GM13976 (cell line): ENCODE measurements at places on chromosomes 13 and 19.

- DNase-seq: no peak
These were observed 16.8 kb upstream of the ADGRE2 start for GRCh38 chr19:14795078-14795721.

DNA sequence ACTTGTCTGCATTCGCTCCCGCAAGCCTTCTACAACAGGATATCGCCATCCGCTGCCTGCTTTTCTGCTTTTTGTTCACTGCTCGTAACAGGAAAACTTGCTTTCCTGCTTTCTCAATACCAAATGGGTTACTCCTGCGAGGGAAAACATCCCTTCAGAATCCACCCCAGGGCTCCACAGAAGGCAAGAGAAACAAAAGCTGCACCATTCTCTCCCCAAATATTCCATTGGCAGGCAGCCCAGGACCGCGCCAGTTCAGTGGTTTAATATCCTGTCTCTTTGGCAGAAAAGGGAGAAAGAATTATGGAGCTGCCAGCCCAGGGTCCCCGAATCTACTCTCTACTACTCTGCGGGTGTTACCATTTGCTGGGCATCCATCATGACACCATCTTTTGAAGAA is 84.7 kb upstream of the DOCK9 start:
- DNase-seq: no peak

- peak; percentile 46 for DNase-seq
These were observed 2.7 kb downstream of the PLEKHF1 start for GRCh38 chr19:29667901-29668341.

- DNase-seq: no peak
These were observed 81.0 kb downstream of the GPR12 start for GRCh38 chr13:26679411-26680122.

DNA sequence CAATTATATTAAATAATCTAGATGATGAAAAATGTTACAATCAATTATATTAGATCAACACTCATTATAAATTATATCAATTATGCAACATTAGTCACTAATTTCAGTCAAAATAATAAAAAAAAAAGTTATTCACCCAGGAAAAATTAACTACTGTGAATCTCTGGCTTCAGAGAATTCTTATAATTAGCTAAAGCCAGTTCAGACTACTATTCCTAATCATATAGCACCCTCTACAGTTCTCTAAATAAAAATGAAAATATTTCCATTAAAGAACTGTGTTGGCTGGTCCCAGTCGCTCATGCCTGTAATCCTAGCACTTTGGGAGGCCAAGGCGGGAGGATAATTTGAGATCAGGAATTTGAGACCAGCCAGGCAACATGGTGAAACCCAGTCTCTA is 33.0 kb downstream of the XPO4 start:
- DNase-seq: no peak

- no peak for DNase-seq
These were observed 8.7 kb downstream of the NR2F6 start for GRCh38 chr19:17236811-17237543.

DNA sequence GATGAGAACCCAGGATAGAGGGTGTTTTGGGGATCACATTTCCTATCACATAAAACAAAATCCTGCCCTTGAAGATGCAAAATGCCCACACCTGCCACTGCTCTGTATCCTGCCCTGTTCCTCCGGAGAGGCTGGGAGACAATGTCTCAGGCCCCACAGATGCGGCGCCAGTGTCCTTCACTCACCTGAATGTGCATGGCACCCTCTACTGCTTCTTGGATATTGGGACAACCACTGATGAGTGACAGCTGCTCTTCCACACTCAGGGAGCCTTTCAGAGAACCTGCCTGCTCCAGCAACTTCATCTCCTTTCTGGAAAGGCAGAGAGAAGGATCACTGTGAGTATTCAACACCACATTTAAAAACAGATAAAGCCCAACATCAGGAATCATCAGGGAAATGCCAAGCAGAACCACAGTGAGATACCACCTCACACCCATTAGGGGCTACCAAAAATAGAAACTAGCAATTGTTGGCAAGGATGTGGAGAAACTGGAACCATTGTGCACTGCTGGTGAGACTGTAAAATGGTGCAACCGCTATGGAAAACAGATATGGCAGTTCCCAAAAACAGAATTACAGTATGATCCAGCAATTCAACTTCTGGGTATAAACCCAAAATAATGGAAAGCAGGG is 36.4 kb downstream of the CRYL1 start:
- no peak for DNase-seq

DNA sequence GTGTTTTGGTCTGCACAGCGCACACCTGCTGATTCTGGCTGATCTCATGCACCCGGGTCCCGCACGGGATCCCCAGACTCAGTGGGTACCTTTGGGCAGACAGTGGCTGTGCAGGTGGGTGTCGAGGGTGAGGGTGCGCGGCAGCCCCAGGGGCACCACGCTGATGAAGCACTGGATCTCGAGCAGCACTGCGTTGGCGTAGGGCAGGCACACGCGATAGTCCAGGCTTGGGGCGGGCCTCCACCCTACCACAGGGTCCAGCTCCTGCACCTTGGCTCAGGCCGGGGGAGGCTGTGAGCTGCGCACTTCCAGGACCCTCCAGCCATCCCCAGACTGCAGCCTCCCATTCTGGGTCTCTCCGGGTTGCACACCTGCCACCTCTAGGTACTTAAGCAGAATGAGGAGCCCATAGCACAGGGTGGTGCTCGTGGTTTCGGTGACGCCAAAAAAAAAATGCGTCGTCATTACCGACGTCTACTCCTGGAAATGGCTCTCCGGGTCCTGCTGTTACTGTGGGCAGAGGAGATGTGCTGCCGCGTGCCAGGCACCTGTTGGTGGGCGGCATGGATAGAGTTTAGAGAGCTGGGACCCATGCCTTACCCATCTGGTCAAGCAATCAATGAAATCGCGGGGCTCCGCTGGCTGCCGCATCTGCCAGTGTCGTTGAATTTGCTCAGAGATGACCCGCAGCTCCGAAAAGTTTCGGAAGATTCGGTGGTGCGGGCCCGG is 10.5 kb downstream of the EGLN2 start:
- no peak for DNase-seq

DNA sequence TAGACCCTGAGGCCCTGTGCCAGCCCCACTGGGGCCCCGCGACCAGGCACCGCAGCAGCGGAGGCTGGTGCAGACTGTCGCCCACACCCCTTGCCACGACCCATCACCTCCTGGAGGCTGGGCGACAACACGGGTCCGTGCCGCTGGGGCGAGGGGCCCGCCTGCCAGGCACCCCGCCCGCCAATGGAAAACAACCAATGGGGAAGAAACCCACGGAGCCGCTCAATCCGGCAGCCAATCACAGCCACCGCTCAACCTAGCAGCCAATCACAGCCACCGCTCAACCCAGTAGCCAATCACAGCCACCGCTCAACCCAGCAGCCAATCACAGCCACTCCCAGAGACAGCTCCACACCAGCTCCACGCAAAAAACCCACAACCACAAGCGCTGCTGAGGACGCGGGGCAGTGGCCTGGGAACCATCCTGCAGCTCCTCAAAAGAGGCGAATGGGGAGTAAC is 29.7 kb downstream of the GPX4 start:
- DNase-seq: peak; percentile 93

DNA sequence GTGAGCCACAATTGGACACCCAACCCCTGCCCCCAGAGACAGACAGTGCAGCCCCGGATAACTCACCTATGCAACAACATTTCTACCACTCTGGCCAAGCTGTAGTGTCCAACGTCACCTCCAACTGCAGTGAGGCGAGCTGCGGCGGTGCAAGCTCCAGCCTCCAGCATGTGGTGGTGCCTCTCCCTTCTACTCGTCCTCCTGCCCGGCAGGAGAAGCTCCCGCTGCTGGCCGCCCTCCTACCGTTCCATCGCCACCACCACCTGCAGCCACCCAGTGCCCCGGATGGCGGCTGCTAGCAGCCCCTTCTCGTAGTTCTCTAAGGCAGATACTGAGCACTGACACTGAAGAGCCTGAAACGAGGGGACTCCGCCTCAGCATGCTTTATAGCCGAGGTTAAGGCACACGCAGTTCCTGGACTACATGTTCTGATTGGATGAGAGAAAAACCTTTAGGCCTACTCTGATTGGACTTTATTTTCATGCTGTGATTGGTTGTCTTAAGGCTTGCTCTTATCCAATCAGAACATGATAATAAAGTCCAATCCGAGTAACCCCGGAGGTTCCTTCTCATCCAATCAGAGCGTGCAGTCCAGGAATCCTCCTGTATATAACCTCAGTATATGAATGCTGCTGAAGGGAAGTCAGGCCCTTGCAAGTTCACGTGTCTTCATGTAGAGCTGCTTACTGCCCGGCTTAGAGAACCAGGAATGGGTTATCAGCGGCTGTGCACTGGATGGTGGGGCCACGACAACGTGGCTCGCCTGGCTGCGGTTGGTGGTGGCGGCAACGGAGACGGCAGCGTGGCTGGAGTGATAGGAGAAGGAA is 63.5 kb downstream of the TUBA3C start:
- no peak for DNase-seq

DNA sequence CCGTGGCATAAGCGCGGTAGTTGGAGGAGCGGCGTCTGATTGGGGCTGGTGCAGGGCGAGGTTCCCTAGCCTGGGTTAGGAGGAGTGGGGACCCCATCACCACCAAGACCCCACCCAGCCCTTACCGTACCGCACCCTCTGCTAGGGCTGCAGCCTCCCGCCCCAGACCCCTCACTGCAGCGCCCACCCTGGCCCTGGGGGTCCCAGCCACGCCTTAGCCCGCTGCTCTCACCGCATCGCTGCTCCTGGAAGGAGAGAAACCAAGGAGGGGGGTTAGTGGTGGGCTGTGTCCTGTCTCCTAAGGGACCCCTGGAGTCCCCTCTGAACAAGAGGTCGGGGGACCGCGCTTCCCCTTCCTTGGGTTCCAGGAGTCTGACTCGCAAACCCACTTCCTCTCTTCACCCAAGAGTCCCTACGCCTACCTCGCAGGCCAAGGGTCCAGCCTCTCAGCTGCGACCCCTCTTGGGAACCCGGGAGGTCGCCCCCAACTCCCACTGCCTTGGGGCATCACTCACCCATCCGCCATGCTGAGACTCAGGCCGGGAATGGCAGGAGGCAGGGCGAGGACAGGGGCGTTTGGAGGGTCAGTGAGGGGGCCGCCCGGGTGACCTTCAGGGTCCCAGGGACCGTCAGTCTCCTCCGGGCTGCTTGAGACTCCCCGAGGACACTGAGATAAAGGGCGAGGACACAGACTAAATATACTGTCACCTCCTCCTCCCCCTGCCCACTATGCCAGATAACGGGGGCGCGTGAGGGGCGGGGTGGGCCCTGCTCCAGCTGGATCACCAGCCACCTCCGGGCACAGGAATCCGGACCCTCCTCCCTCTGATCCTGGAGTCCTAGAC is at the start of gene TNNI3:
Gene TNNI3, minus strand, starts transcription at position 669 of the 845 bp plus-strand sequence. Its CDS starts 143 bp downstream, at position 526.
- no peak for DNase-seq

DNA sequence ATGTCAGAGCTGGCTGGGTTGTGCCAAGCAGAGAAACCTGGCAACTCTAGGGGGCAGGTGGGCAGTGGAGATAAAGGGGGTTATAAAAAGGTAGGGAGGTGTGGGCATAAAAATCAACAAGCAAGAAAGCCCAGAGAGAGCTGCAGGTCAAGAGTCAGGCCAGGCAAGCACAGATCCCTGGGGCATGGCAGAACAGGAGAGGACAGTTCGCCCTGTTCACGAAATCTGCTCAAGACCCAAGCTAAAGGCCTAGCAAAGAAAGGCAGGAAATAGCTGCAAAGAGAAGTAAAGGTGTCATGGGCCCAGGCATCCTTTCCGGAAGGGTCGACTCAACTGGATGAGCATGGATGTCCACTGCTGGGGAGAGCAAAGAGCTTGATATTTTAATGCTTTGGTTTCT is 3.4 kb downstream of the MBNL2 start:
- no peak for DNase-seq

DNA sequence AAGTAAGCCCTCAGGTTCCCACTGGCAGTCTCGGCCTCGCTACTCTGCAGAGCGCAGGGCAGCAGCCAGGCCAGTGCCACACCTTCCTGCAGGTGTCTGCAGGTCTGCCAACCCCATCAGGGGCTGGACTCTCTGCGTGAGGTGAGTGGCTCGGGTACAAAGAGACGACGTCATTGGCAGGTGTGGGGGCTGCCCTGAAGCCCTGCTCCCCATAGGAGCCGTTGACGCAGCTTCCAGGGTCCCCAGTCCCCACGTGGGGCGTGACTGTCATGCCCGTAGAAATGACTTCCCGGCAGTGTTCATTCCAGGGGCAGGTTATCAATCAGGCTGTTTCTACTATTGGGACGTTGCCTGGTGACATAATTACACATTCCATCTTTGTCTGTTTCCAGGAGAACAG is 15.3 kb upstream of the GJB6 start:
- no peak for DNase-seq

- no peak for DNase-seq
These were observed 1.0 kb downstream of the KLF1 start for GRCh38 chr19:12885749-12886650.

- DNase-seq: no peak
These were observed 8.4 kb downstream of the FAM124A start for GRCh38 chr13:51230477-51231105.

GRCh38 chr13:94286581-94286980 is 192.9 kb downstream of the DCT start:
- no peak for DNase-seq

DNA sequence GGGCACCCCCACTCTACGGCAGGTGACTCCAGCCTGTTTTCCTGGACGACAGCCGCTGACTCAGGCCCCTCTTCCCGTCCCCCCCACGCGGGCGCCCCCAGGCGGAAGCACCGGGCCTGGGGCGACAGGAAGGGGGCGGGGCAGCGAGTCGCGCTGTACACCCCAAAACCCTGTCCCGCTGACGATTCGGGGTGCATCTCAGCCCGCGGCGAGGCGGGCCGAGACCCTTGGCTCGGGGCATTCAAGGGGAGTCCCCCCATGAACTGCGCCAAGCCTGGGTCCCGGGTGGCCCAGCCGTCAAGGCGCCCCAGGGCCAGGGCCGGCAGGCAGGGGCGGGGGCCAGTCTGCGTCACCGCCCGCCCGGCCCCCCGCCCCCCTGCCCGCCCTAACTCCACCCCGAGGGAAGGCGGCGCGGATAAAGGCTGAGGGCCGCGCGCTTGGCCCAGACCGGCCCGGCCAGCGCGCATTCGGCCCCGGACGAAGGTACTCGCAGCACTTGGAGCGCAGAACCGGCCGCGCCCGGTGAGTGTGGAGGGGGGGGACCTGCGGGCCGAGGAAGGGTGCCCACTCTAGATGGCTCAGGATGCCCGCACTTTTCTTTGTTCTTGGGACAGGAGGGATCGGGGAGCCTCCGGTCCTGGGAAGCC is at the start of gene MIDN:
Gene MIDN, plus strand, starts transcription at position 445 of the 647 bp plus-strand sequence. CDS start 1,714 bp downstream, outside the sequence.
- peak; percentile 85 for DNase-seq

DNA sequence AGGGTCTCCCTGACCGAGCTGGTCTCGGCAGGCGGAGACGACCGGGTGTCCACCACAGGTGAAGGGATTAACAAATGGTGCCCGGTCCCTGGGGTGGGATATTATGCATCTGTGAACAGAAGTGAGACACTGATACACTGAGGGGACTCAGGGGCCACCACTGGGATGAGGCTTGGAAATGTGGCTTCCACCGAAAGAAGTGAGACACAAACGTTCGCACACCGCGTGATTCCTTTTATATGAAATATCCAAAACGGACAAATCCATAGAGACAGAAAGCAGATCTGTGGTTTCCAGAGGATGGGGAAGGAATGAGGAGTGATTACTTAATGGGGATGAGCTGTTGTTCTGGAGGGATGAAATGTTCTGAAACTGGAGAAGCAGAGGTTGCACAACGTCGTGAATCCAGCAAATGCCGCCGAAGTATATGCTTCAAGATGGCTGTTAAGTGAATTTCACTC is 47.5 kb downstream of the C13orf46 start:
- no peak for DNase-seq
